GM12865 (cell line): ENCODE measurements at places on chromosomes 4 and X.
A peak's percentile ranks its signal among the peaks of the same experiment; 100 is the strongest.

GRCh38 chr4:98662626-98663225 is 4.3 kb upstream of the TSPAN5 start:
- peak; percentile 33 for DNase-seq

DNA sequence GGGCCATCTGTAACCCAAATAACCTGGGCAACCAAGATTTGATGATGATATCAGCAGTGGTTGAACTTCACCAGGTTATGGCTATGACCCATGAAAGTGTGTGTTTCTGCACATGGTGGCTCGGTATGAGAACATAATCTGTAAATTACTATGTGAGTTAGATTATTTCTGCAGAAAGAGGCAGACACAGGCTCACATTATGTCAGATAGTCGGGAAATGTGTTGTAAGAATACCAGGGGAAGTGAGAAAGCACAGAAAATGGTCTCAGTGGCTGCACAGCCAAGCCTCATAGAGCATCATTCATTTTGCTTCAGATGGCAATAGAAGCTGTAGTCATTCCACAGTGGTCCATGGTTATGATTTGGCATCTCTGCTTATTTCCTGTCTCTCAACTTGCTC is 63.0 kb upstream of the RBPJ start:
- DNase-seq, result peak; percentile 28

DNA sequence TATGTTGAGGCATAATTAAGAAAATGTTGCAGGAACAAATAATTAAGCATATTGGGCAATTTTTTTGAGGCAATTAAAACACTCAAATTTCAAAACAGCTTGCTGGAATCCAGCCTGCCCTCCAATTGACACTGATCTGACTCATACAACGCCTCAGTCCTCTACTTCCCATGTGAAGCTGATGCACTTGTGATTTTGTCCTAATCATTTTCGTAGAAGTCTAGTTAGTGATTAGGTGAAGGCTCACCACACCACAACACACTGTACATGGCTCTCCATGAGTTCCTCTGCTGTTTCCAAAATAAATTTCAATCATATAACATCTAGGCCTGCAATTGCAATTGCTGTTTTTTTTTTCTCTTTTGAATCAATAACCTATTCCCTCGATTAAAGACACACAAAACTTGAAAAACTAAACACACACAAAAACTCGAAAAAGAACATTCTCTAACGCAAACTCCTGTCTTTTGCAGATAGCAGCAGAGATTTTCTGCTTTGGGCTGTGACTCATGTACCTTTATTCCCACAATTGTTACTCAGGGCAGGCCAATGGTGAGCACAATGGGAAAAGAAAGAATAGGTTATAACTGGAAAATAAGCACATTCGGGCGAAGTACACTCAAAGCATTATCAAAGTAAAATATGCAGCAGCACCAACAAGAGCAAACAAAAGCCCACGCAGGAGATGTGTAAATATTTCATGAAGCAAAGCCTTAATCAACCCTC is 1.7 kb downstream of the GPRIN3 start:
- DNase-seq, result no peak

GRCh38 chr4:16663307-16663706 is 235.1 kb downstream of the LDB2 start:
- DNase-seq, result no peak

- DNase-seq, result no peak
Measured at GRCh38 chrX:103889216-103889615, 57.2 kb upstream of the RAB9B start.
